NCI-H460 (cell line): ENCODE measurements at places on chromosomes 2 and 18. TPM values are rescaled to one million over a fixed set of nuclear protein-coding genes. Genes with fewer than 3 reads are reported as not detected.

GRCh38 chr18:78583739-78584458 lies 395.7 kb upstream of the SALL3 start:
- DNase-seq = no peak

DNA sequence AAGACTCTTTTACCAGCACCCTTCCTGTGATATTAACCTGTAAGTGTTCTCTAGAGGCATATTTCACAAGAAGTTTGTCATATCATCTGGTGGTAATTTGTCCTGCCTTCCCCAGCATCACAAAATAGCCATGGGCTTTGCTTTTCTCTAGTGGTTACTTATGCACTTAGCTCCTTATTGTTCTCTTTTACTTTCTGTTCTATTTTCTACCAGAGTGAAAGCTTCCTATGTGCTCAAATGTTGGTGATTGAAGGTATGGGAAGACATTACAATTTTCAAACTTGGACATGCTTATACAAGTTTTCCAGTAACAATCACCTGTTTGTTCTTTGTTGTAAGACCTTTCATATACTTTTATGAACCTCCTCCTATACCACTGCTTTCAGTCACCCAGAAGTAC lies 87.0 kb upstream of the KCNH7 start:
- DNase-seq = no peak

GRCh38 chr2:230890646-230891045 lies 25.9 kb downstream of the ITM2C start:
- no peak for DNase-seq

GRCh38 chr2:191311627-191312026 lies 66.4 kb downstream of the MYO1B start:
- DNase-seq = no peak

- DNase-seq = no peak
Observed at GRCh38 chr2:30425326-30425725, 21.7 kb upstream of the LCLAT1 start.

DNA sequence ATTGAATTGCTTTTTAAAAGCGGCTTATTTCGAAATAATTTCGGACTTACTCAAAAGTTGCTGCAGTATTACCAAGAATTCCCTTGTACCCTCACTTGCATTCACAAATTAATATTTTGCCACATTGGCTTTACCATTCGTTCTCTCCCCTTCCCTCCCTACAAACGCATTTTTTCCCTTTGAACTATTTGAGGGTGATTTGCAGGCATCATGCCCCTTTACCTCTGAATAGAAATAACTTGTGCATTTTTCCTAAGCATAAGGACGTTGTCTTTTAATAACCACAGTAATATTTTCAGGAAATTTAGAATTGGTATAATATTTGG lies 608 bp downstream of the CCDC138 start:
- no peak for DNase-seq

- no peak for DNase-seq
Observed at GRCh38 chr18:11271954-11272353, 122.6 kb upstream of the PIEZO2 start.

DNA sequence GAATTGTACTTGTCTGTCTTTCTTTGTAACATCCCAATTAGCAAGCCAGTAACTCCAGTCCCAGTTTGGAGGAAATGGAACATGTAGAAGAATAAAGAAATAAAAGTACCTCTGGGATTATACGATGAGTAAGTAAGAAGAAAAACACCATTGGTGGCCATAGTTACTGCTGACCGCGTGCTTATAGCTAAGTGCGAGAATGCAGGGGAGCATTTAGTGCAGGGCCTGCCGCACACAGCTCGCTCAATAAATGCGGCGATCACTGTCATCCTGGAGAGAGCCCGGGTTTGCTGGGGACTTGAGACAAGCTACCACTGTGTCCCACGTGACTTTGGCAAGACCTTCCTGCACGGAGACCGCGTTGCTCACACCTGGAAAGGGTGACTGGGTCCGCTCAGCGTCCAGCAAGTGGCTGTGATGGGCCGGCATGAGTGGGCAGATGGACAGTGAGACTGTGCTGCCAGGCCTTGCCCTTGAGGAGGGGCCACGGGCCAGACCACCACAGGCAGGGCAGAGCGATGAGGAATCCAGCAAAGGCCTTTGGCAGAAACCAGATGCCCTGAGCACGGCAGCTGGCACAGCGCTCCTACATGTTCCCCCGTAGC lies 54.8 kb downstream of the ADI1 start:
- no peak for DNase-seq

DNA sequence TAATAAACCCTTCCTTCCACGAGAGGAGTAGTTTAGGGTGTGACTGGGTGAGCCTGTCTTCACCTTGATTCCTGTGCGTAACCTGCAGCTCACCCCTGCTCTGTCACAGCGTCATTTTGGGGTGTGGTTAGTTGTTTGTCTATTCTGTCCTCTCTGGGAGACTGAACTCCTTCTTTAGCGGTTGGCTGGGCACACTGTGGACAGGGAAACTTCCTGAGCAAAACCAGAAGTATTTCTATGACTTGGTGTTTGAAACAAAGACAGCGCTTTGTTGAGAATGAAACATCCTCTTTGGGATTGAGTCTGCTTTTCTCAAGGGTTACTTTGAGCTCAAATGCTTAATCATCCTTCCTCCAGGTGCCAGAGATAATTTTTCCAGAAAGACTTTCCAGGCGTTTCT lies 270.7 kb downstream of the HRH4 start:
- DNase-seq = no peak

DNA sequence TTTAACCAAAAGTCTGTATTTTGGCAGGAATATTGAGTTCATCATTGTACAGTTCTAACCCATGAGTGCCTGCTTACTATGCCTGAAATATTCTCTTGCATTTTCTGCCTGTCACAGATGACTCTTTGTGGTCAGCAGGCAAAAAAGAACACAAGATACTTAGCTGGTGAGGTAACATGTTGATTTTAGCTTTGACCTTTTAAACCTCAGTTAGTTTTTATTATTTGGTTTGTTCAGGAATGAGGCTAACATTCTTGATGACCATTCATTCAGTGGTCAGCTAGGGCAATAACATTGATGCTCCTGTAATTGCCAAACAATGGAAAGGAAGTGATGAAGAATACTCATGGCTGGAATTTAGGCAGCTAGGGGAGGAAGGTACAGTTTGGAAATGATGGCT lies 491.2 kb downstream of the PIK3C3 start:
- no peak for DNase-seq

- no peak for DNase-seq
Observed at GRCh38 chr2:159982270-159982669, 80.1 kb downstream of the PLA2R1 start.

DNA sequence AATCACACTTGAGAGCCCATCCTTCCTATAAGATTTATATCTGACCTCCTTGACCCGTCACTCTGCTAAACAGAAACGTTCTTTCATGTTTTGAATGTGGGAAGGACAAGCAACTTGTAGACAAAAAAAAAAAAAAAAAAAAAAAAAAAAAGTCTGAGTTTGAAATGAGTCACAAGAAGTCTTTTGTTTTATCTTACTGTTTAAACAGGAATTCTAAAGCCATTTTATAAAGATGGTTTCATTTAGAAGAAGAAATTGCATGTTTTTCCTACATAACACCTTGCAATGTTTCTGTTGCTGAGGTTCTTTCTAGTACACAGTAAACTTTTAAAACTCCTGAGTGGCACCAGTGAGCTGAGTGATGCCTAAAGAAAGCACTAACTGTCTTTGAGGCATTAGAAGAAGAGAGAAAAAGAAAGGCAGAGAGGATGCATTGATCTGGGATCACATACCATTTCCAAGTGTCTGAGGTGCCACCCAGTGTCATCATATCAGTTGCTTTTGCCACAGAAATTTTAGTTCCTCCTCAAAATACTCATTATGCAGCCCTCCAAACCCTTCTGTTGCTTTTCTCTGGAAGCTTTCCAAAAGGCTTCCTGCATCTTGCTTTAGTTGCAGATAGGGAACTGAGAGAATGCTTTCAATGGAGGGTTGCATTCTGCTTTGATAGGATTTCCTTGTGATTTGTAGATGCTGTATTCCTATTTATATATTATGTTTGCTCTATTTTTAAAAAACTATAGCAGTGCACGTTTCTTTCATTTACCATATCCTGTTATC lies 69.1 kb downstream of the ACVR2A start:
- no peak for DNase-seq

DNA sequence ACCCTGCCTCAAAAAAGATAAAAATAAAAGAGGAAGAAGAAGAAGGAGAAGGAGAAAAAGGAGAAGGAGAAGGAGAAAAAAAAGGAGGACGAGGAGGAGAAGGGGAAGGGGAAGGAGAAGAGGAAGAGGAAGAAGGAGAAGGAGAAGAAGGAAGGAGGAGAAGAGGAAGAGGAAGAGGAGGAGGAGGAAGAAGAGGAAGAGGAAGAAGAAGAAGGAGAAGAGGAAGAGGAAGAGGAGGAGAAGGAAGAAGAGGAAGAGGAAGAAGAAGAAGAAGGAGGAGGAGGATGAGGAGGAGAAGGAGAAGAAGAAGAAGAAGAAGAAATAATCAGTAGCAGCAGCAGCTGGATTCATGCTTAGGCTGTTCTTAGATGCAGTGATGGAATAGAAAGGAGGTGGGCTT lies 159.7 kb downstream of the TFCP2L1 start:
- DNase-seq = no peak

GRCh38 chr2:23386339-23387220 lies 1.6 kb downstream of the KLHL29 start:
- no peak for DNase-seq

- no peak for DNase-seq
Observed at GRCh38 chr18:76490670-76491472, 4.2 kb downstream of the ZNF516 start.

DNA sequence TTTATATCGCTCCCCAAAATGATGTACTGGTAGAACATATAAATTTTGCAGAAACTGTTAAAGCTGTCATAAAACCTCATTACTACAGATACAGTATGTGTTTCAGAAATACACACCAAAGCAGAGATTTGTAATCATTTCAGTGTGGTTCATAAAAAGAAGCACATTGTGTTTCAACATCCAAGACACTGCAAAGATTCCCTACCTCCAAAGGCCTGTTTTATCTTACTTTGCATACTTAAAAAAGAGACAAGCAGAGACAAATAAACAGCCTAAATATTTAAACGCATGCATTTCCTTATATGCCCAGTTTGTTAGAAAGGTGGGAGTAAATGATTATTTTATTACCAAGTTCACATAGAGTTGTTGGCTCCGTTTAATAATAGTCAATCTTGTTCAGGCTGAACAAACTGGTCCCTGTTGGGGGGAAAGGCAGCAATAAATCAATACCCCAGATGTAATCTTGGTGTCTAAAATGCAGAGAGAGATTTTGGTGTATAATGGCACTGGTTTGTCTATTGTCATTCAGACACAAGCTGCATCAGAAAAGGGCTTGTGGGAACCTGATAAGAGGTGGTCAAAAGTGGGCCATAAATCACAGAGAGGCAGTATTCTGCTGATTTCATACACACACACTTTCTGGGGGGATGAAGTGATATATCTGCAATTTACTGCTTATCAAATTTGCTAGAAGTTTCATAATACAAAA lies 321.4 kb upstream of the ETAA1 start:
- no peak for DNase-seq

- DNase-seq = no peak
Observed at GRCh38 chr18:37676276-37676675, 110.7 kb upstream of the CELF4 start.

GRCh38 chr2:220684099-220684498 lies 888.0 kb downstream of the EPHA4 start:
- DNase-seq = no peak

- no peak for DNase-seq
Observed at GRCh38 chr18:76593843-76594242, 98.8 kb upstream of the ZNF516 start.

DNA sequence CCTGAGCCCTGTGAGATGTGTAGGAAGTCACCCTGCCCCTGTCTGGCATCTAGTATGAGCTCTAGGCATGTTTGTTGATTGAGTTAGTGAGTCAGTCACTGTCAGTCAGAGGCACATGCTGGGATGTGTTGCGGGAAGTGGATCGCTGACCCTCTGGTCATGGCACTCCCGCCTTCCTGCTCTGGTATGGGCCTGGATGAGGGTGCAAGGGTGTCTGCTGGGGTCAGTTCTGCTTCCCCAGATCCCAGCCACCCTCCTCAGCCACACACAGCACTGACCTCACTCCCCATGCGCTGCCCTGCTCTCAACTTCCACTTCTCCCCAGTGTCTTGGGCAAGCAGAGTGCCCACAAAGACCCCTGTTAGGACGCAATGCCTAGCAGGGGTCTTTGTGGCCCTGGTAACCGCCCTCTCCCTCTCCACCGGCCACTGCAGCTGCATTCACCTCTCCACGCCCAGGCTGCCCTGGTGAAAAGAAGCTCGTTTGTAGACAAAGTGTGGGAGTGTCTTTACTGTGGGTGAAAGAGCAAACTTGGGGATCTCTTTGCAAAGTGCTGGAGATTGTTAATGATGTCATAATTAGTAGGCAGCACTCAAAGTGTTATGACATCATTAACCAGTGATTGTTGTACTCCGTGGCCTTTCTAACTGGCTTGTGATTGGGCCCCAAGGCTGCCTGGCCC lies 252.1 kb downstream of the LDLRAD4 start:
- no peak for DNase-seq

Gene ATP6V1C2
- 0.63 and 0.72 TPM in 2 replicates for total RNA-seq

Gene OSGEPL1
- 21.8 and 24.0 TPM in 2 replicates for total RNA-seq

Gene ADAM23
- total RNA-seq = 17.6 and 24.6 TPM in 2 replicates

Gene CYBRD1
- total RNA-seq = 58.1 and 62.2 TPM in 2 replicates

Gene CHRND
- 0.05 TPM in 1 of 2 replicates, not detected in the other for total RNA-seq

Gene SLC4A5
- 0.40 and 1.6 TPM in 2 replicates for total RNA-seq

Gene POTEC
- not detected in 2 replicates for total RNA-seq

Gene RBFA
- total RNA-seq = 29.4 and 32.3 TPM in 2 replicates

Gene PIK3C3
- total RNA-seq = 19.9 and 41.3 TPM in 2 replicates

Gene CPS1
- 683 and 686 TPM in 2 replicates for total RNA-seq

Gene MGAT4A
- total RNA-seq = 1.1 and 2.7 TPM in 2 replicates
